ENCODE measurements at places on chromosomes 1 and 21.

DNA sequence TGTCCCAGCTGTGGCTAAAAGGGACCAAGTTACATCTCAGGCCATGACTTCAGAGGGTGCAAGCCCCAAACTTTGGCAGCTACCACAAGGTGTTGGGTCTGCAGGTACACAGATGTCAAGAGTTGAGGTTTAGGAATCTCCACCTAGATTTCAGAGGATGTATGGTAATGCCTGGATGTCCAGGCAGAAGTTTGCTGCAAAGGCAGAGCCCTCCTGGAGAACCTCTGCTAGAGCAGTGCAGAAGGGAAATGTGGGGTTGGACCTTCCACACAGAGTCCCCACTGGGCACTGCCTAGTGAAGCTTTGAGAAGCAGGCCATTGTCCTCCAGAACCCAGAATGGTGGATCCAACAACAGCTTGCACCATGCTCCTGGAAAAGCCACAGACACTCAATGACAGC, 10.1 kb upstream of the PHGDH start:
- no peak for DNase-seq

- DNase-seq, result no peak
Measured at GRCh38 chr1:178337091-178337706, 159.6 kb downstream of the CLEC20A start.

- no peak for DNase-seq
Measured at GRCh38 chr21:45054927-45055612, 19.3 kb upstream of the ADARB1 start.

DNA sequence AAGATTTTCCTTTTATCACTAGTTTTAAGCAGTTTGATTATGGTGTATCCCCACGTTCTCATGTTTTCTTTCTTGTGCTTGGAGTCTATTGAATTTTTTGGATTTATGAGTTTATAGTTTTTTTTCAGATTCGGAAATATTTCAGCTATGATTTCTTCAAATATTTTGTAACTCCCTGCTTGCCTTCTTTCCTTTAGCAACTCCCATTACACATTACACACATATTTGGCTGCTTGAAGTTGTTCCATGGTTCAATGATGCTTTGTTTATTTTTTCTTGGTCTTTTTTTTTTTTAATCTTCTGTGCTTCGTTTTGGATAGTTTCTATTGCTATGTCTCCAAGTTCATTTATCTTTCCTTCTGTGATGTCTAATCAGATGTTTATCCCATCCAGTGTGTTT, 48.5 kb upstream of the WARS2 start:
- no peak for DNase-seq

- DNase-seq, result no peak
Measured at GRCh38 chr1:202599669-202600431, 110.4 kb downstream of the SYT2 start.

- DNase-seq, result no peak
Measured at GRCh38 chr1:51551081-51551480, 32.0 kb upstream of the EPS15 start.
